ENCODE measurements at places on chromosomes 6 and 20.

GRCh38 chr6:75624335-75624734 lies 22.7 kb downstream of the SENP6 start:
- DNase-seq: no peak

DNA sequence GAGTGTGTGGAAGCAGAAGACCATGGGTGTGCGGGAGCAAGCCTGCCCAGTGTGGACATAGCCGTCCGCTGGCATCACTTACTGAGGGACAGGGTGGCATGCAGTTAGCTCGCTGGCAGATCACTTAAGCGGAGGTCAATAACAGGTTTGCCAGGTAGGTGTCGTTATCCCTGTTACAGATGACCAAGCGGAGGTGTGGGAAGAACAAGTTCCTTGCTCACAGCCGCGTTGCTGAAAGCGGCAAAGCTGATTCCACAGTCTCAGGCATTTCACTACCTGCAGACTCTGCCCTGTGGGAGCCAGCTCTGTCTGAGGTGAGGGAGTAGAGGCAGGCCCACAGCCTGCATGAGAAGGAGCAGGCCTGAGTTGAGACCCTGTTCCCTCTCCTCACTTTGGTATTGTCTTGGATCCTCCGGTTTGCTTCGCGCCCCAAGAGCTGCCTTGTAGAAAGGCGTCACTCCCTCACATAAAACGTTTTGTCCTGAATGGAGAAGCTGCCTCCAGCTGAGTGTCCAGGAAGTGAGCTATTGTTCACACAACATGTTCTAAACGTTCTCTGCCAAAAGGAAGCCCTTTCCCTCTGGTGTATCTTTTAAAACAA lies 96.9 kb downstream of the TCP11 start:
- peak; percentile 44 for DNase-seq

- DNase-seq: peak; percentile 52
Observed at GRCh38 chr6:29702519-29703103, 20.6 kb upstream of the HLA-F start.

DNA sequence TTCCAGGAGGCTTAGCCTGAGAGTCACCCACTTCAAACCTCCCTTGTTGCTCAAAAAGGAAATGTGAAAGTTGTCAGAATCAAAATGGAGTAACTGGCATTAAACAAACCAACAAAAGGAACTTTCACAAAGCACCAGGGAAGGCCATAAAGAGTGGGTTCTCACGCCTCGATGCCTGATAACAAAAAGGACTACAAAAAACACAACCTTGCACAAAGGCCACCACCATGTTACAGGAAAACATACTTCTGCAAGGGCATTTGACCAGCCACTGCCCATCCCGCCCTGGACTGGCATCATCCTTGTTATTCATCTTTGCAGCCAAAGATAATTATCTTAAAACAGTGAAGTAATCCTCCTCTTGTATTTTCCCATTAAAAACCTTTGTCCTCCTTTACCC lies 34.8 kb downstream of the RNASET2 start:
- DNase-seq: no peak

- DNase-seq: no peak
Observed at GRCh38 chr6:167764713-167765479, 61.8 kb upstream of the AFDN start.

GRCh38 chr20:48763216-48763914 lies 64.4 kb downstream of the PREX1 start:
- DNase-seq: no peak

- no peak for DNase-seq
Observed at GRCh38 chr20:34701405-34702085, 2.6 kb upstream of the TP53INP2 start.

- no peak for DNase-seq
Observed at GRCh38 chr6:44699851-44700250, 312.3 kb downstream of the CDC5L start.

DNA sequence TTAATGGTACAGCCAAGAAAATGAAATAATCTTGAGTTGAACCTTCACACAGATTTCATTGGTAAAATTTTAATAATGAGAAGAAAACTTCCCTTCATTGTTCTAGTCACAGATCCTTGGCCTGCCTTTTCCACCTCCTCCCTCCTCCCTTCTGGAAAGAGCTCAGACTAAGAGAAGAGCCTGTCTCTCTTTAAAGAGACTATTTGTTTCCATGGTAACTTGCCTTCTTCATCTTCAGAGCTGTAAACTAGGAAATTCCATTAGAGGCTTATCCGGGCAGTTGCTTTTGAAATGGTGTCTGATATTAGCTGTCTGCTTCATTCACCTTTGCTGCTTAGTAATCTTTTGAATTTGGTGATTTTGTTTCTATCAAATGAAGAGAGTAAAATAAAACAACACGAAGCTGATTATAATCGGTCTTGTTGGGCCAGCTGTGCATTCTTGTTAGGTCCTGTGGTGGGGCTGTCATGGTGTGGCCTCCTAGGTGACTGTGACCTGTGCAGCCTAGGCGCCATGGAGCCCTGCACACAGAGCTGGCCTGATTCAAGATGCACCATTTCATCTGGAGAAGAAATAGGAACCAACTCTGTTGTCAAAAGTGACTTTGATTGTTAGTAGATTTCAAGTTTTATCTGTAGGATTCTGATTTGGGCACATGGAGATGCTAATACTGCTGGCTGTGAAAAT lies 96.7 kb downstream of the MAP3K7 start:
- no peak for DNase-seq

GRCh38 chr6:142313284-142313683 lies 11.5 kb downstream of the ADGRG6 start:
- no peak for DNase-seq

GRCh38 chr6:25202504-25202903 lies 76.7 kb upstream of the CARMIL1 start:
- peak; percentile 51 for DNase-seq

GRCh38 chr6:28258877-28259777 lies at the start of gene NKAPL:
NKAPL (plus strand) TSS chr6:28259297; CDS start chr6:28259372, 75 bp downstream.
- DNase-seq: peak; percentile 68

DNA sequence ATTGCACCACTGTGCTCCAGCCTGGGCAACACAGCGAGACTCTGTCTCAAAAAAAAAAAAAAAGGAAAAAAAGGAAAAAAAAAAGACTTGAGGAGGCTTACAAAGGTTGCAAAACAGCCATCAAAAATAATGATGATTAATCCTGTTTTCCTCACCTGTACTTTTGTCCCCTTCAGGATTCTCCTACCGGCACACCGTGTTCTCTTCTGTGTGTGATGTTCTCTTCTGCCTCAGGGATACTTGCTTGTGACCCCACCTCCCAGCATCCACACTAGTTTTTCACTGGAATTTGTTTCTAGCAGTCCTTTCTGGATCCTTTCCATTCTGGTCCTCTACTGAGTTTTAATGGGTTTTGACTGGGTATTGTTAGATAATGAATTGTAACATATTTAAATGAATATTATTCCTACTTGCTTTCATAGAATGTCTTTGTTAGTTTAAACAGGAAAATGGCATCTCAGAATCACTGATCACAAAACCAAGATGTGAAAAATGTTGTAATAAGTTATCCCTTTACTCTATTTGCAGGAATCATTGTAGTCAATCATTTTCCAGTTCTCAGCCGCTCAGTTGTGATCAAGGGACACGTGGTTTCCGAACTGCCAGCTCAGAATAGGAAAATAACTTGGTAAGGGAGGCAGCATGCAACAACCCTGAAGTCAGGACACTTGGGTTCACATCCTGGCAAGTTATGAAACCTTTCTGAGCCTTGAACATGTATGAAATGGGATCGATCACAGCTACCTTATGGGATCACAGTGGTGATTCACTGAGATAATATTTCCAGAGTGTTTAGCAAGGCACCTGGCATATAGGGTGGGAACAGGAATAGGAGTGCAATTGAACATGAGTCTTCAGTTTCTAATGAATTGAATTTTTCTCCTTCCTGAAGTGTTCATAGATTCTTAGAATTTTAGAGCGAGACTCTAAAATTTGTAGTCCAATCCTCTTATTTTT lies 8.5 kb downstream of the C6orf89 start:
- no peak for DNase-seq

DNA sequence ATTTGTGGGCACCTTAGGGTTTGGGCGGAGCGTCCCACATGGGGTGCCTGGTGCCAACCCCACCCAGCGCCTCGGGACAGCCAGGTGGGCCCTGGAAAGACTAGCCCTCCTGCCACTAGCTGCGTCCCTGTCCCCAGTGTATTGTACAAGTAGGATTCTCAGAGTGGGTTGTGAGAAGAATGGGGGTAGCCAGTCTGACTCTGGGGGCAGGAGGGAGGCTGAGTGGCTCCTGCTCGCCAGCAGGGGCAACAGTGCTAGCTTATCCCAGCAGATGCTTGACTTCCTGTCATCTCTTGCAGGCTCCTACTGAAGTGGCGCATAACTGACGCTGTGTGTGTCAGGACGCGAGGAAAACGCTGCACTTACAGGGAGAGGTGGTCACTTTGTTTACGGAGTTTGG lies 9.3 kb downstream of the PSMA7 start:
- no peak for DNase-seq

DNA sequence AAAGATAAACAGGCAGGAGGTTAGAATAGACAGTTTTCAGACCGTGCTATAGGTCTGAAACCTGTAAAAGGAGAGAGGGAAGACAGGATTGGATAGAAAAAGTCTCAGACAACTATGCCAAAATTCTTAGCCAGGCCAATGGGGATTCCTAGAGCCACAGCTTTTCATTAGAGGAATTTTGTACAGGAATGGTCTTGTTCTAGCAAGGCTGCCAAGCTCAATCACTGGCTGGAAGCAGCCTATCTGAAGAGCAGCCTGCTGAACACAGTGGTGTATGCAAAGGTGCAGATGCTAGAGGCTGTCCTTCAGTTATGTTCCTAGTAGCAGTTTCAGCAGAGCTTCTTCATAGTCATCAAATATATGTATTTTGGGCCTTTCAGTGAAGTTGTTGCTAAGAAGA lies 313.1 kb downstream of the GRIK2 start:
- DNase-seq: no peak

DNA sequence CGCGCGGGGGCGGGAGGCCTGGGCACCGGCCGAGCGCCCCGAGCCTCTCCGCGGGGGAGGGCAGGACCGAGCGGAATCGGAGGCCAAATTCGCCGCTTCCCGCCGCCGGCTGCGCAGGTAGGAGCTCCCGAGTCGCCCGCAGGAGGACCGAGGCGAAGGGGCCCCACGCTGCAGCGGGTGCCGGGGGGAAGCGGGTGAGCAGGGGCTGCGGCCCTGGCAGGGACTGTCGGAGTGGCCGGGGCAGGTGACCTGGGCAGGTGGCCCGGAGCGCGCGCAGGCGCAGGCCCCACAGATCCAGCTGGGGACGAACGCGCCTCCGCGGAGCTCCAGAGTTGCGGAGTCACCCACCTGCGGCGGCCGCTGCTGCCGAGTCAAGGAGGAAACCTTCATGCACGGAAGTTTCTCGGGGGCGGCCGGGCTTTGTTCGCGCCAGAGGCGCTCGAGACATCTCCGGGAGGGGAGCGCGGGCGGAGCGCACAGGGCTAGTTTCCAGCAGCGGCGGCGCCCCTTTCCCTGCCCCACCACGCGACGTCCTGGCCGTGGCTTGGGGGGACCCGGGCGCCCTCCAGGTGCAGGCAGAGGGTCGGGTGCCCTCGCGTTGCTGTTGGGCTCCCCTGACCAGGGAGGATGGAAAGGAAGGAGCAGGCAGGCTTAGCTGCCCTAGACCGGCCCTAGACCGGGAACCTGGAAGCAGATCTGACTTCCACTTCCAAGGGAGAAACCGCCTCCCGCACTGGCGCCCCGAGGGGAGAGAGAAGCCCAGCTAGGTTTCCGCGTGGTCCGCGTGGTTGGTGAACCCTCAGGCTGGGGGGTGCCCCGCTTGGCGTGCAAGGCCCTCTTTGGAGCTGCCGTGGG lies 590 bp downstream of the SLCO4A1 start:
- no peak for DNase-seq

GRCh38 chr6:36384095-36384494 lies 3.4 kb downstream of the ETV7 start:
- no peak for DNase-seq

- no peak for DNase-seq
Observed at GRCh38 chr6:33923857-33924514, 120.2 kb upstream of the MLN start.

- DNase-seq: no peak
Observed at GRCh38 chr6:25280344-25281074, 1.3 kb downstream of the CARMIL1 start.
